ENCODE measurements at places on chromosomes 7 and 10.

DNA sequence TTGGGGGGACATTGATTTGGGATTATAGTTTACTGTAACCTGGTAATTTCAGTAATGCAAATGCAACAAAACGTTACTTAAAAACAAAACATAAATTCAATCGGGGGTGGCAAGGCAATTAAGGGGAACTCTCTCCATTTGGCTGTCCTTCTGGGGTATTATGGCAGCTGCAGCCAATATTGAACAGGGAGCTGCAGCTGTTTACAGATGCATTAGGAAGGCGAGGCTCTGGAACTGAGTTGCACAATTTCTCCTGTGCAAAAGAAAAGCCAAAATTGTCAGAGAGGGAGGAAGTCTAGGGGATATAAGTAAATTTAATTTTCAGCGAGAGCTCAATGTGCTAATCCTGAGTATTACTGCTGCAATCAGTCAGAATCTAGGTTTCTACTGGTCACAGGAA lies 36.1 kb downstream of the NEUROD6 start:
- no peak for DNase-seq

- DNase-seq = peak; percentile 68
Observed at GRCh38 chr10:49056356-49056755, 59.0 kb downstream of the VSTM4 start.

- no peak for DNase-seq
Observed at GRCh38 chr7:24889611-24890010, 90.4 kb downstream of the OSBPL3 start.

- DNase-seq = no peak
Observed at GRCh38 chr10:86346799-86347665, 19.6 kb downstream of the GRID1 start.

GRCh38 chr7:19051767-19052375 lies 65.6 kb downstream of the TWIST1 start:
- DNase-seq = peak; percentile 21

- DNase-seq = no peak
Observed at GRCh38 chr7:149002604-149003003, 25.7 kb downstream of the PDIA4 start.

- DNase-seq = no peak
Observed at GRCh38 chr7:127146746-127147536, 105.8 kb downstream of the GRM8 start.

- peak; percentile 41 for DNase-seq
Observed at GRCh38 chr7:134315679-134316538, 821 bp downstream of the SLC35B4 start.

All from adrenal gland (tissue), 19 donors.